ENCODE measurements at places on chromosomes 2 and 18. TPM values are rescaled to one million over a fixed set of nuclear protein-coding genes. Genes with fewer than 3 reads are reported as not detected.

Gene POTEI
- 3.9 TPM for total RNA-seq

DNA sequence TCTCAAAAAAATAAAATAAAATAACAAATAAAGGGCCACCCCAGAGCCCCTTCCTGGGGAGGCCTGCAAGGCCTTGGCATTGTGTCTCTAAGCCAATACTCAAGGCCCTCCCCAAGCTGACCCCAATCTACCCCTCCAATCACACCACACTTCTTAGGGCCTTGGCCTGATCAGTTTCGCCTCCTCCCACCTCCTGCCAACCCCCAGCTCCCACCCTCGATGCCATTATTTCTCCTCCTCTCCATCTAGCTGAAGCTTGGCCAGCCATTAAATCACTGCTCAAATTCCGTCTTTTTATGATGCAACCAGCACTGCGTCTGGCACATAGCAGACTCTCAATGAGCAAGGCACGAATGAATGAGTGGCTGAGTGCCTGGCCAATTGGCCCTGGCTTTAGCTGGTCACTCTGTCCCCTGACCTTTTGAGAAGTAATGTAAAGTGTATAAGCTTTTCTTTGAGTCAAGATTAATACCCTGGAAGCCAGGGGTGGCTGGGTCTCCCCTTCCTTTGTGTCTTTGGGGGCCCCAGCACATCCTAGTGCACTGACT is 55.9 kb downstream of the SMAD7 start:
- DNase-seq: no peak
- peaks cover 18% of the 10 kb centered on the region for H3K4me1 ChIP-seq
- no peak overlapping the region for H3K4me3 ChIP-seq
- H3K36me3 ChIP-seq: no peaks in the 10 kb centered on the region
- no peak overlapping the region for H3K27ac ChIP-seq

DNA sequence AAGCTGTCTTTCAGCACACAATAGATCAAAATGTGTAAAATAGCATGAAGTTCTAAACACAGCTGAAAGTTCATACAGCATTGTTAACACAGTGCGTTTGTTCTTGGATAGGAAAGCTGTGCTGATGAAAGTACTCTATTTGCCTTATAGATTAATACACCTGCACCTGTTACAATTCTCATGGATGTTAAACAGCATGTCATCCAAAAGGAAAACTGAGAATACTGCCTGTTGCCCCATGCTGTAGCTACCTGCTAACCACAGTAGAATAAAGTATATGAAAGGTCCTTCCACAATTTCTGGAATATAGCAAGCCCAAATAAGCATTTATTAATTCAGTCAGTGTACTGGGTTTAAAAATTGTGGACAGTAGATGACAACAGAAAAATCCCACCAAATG is 166.7 kb upstream of the DTNA start:
- H3K27ac ChIP-seq: no peak overlapping the region
- no peaks in the 10 kb centered on the region for H3K4me1 ChIP-seq
- no peak overlapping the region for H3K4me3 ChIP-seq
- DNase-seq: no peak
- H3K27me3 ChIP-seq: no peaks in the 10 kb centered on the region

Gene BOLL
- total RNA-seq: 13.9 TPM

DNA sequence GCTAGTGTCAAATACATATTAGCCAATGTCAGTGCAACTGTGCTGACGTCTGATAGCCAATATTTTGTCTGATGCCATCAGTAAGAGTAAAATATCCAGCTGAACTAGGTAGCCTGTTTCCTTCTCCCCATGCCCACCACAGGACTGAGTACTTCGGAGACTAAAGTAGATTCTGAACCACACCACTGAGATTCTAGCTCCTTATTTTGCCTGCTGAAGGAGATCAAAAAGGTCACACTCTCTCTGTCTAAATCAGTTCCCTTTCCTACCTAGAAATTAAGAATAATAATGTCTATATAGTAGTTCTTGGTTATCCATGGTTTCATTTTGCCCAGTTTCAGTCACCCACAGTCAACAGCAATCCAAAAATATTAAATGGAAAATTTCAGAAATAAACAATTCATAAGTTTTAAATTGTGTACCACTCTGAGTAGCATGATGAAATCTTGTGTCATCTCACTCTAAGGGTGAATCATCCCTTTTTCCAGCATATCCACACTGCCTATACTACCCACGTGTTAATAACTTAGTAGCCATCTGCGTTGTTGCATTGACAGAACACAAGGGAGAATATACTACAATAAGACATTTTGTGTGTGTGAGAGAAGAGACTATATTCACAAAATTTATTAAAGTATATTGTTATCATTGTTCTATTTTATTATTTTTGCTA is 1043.3 kb upstream of the PIK3C3 start:
- H3K27me3 ChIP-seq: no peaks in the 10 kb centered on the region
- no peaks in the 10 kb centered on the region for H3K4me1 ChIP-seq
- H3K4me3 ChIP-seq: no peak overlapping the region
- no peak overlapping the region for H3K27ac ChIP-seq
- H3K36me3 ChIP-seq: no peaks in the 10 kb centered on the region
- DNase-seq: no peak

Gene MARS2
- total RNA-seq: 6.9 TPM

DNA sequence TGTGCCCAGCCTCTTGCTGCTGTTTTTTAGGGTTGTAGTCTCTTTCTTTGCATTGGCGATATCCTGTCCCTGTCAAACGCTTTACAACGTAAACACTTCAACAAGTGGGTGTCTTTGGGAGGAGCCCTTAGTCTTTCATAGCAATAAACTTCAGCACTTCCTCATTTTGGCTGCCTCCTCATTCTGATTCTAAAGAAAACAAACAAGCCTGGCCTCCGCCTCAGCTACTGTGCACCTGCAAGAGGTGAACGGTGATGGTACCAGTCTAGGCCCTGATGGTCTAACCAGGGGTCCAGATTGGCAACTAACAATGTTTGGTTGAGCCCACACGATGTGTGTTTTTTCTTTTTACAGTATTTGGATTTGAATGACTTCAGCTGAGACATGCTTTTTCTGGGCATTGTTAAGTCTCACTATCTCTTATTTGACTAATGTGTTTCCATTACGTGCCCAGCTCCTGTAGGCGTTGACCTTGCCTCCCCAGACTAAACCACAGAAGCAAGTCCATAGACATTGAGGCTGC is 53.2 kb upstream of the CUL3 start:
- no peak overlapping the region for H3K27ac ChIP-seq
- H3K4me3 ChIP-seq: no peak overlapping the region
- H3K27me3 ChIP-seq: no peaks in the 10 kb centered on the region
- DNase-seq: no peak

- no peak for DNase-seq
- no peaks in the 10 kb centered on the region for H3K4me1 ChIP-seq
- H3K27me3 ChIP-seq: no peaks in the 10 kb centered on the region
- H3K27ac ChIP-seq: no peak overlapping the region
- no peak overlapping the region for H3K4me3 ChIP-seq
- no peaks in the 10 kb centered on the region for H3K36me3 ChIP-seq
Measured at GRCh38 chr18:10776493-10776892, 250.7 kb downstream of the NAPG start.

DNA sequence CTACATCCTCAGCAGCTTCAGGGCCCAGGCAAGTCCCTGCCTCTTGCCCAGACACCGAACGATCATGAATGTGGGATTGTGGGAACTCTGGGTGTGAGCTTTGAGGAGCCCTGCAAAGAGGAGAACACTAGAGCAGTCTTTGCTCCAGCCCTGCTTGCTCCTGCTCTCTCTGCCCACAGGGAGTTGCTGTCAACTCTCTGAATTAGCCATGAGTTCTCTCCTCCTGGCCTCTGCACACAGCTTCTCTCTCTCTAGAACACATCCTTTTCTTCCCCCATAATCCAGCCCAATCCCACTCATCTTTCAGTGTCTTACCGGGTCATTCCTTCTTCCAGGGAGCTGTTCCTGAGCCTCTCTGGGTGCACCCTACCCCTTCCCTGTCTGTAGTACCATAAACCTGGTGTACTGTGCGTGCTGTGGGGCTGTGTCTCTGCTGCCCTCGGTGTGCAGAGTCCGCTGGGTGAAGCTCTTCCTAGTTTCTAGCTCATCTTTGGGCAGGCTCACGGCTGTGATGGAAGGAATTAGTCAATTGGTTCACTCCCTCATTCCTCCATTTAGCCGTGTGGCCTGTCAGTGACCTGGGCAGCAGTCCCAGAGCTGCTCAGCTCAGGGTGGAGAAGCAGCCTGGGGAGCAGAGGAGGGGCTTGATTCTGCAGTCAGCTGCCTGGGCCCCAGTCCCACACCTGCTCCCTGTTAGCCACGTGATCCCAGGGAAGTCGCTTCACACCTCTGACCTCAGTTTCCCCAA is 132.9 kb upstream of the HDAC4 start:
- no peaks in the 10 kb centered on the region for H3K4me1 ChIP-seq
- no peak for DNase-seq
- H3K27ac ChIP-seq: no peak overlapping the region
- H3K36me3 ChIP-seq: no peaks in the 10 kb centered on the region
- H3K27me3 ChIP-seq: peaks cover 3% of the 10 kb centered on the region

- H3K27me3 ChIP-seq: no peaks in the 10 kb centered on the region
- H3K36me3 ChIP-seq: no peaks in the 10 kb centered on the region
- no peaks in the 10 kb centered on the region for H3K4me1 ChIP-seq
- no peak overlapping the region for H3K4me3 ChIP-seq
- no peak for DNase-seq
Measured at GRCh38 chr2:169108099-169108884, 38.9 kb downstream of the DHRS9 start.

DNA sequence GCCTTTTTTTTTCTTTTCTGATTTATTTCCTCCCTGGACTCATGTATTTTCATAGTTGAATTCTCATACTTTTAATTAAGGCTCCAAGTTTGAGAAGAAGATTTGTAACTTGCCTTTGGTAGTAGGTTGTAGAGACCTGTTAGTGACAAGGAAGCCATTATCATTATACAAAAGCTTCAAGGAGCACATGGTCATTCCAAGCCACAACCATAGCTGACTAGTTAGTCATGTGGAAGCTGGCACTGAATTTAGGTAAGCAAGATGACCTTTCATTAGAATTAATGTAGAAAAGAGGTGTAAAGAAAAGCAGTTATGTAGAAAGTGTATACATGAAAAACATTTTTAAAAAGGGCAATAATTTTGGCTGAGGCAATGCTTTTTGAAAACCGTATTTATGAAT is 89.7 kb downstream of the LRP1B start:
- H3K4me1 ChIP-seq: no peaks in the 10 kb centered on the region
- no peaks in the 10 kb centered on the region for H3K27me3 ChIP-seq
- no peaks in the 10 kb centered on the region for H3K36me3 ChIP-seq
- no peak overlapping the region for H3K4me3 ChIP-seq

DNA sequence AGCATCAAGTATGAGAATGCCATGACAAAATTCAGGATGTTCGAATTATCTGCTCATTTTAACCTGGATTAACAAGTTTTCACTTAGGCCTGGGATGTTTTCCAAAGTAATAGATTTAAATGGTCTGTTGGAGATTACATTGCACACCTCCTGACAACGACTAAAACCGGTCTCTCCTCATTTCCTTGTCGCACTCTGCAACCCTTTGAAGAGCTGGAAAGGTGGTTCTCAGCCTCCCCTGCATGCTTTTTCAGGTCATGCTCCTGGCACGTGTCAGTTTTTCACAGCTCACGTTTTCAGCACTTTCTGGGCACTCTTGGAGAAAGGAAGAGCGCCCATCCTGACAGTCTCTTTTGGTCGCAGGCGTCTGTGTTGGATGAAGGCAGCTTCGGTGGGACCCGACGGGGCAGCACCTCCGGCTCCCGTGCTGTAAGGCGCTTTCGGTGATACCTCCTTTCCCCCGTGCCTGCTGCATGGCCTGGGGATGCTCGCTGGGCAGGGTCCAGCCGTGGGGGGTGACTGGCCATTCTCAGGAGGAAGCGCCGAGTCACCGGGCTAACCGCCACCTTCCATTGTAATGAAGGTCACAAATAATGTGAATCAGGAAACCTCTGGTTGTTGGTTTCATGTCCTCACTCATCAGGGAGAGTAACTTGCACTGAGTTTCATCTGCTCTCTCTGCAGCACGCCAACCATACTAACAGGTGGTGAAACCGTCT is 63.5 kb upstream of the RBM44 start:
- peaks cover 44% of the 10 kb centered on the region for H3K4me1 ChIP-seq

DNA sequence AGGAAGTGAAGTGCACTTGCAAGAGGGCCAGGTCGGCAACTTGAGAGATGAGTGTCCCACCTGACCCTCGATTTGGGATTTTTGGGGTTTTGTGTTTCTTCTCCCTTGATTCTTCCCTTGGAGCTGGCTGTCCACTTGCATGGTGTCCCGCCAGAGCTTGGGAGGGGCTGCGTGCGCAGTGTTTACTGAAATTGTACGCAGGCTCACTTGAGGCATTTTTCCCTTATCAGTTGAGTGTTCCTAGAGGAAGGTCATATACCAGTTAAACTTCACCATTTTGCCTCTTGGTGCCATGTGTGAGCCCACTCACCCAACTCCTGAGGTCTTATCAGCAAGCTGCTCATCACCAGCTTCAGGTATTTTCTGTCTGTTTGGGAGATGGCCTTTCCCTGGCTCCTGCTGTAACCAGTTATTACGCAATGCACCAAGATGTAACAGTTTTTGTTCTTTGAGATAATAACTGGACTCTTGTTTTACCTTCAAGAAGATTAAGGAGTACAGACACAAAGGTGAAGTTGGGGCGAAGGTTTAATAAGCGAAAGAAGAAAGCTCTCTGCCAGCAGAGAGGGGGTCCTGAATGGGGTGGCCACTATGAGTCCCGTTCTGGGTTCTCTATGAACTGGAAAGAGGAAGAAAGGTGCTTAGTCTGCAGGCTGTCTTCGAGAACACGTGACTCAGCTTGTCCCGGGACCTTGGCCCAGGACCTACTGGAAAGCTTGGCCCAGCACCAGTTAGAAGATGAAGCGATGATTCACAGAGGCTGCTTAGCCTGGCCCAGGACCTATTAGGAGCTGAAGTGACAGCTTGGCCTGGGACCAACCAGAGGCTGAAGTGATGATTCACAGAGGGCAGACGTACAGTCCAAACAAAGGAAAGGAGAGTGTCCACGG is 21.5 kb upstream of the TXNL4A start:
- no peak for DNase-seq
- no peaks in the 10 kb centered on the region for H3K4me1 ChIP-seq
- H3K27ac ChIP-seq: no peak overlapping the region
- H3K36me3 ChIP-seq: no peaks in the 10 kb centered on the region

Gene PTRHD1
- 33.9 TPM for total RNA-seq

DNA sequence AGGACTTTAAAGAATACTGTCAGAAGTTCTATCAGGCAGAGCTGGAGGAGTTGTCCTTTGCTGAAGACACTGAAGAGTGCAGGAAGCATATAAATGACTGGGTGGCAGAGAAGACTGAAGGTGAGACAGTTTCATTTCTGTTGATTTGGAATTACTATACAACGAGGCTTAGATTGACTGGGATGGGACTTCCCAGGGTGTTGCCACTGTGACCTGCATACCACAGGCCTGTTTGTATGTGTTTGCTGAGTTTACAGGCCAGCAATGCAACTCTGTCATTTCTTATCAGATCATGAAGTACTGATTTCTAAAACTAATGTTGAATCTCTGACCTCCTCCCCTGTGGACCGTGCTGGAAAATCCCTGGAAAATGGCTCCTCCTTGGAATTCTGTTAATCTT is 11.8 kb downstream of the SERPINB8 start:
- H3K4me1 ChIP-seq: no peaks in the 10 kb centered on the region
- H3K27me3 ChIP-seq: no peaks in the 10 kb centered on the region
- no peak for DNase-seq
- no peak overlapping the region for H3K4me3 ChIP-seq
- H3K36me3 ChIP-seq: no peaks in the 10 kb centered on the region
- H3K27ac ChIP-seq: no peak overlapping the region

Gene TMEM37
- 6.8 TPM for total RNA-seq

Gene CAPN14
- 0.27 TPM for total RNA-seq
